ENCODE measurements at places on chromosomes 3 and 15.

- no peak overlapping the region for H3K27ac ChIP-seq
- no peak overlapping the region for H3K4me3 ChIP-seq
- no peak for DNase-seq
- peaks cover 11% of the 10 kb centered on the region for H3K4me1 ChIP-seq
These were observed 16.9 kb upstream of the CORO2B start for GRCh38 chr15:68561901-68562300.

GRCh38 chr3:150721285-150722130 is 17.8 kb upstream of the ERICH6 start:
- no peaks in the 10 kb centered on the region for H3K36me3 ChIP-seq
- no peaks in the 10 kb centered on the region for H3K4me1 ChIP-seq
- H3K27me3 ChIP-seq: no peaks in the 10 kb centered on the region
- DNase-seq: no peak
- H3K4me3 ChIP-seq: no peak overlapping the region
- H3K27ac ChIP-seq: no peak overlapping the region

DNA sequence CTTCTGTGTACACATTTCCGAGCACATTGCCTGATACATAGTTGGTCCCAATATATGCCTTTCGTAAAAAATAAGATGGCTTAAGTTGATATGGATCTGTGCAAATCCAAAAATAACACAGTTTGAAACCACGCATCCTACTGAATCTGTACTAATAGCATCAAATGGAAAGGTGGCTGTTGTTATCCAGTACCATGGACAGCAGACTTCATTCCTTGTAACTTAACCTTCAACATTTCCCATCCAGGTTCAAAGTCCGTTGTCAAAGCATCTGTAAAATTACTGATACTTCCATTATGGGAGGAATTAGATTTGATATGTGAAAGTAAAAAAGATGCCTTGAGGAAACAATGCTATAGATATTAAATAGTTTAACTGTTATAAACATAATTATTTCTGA is 65.5 kb upstream of the C3orf49 start:
- DNase-seq: no peak
- H3K27ac ChIP-seq: no peak overlapping the region
- no peaks in the 10 kb centered on the region for H3K36me3 ChIP-seq
- H3K27me3 ChIP-seq: no peaks in the 10 kb centered on the region

- no peaks in the 10 kb centered on the region for H3K4me1 ChIP-seq
- H3K27ac ChIP-seq: no peak overlapping the region
- H3K27me3 ChIP-seq: no peaks in the 10 kb centered on the region
- no peaks in the 10 kb centered on the region for H3K36me3 ChIP-seq
These were observed 93.0 kb downstream of the HHLA2 start for GRCh38 chr3:108389372-108389771.

GRCh38 chr3:48575366-48575765 is 11.8 kb upstream of the UCN2 start:
- no peak overlapping the region for H3K4me3 ChIP-seq
- H3K4me1 ChIP-seq: no peaks in the 10 kb centered on the region
- no peak overlapping the region for H3K27ac ChIP-seq

DNA sequence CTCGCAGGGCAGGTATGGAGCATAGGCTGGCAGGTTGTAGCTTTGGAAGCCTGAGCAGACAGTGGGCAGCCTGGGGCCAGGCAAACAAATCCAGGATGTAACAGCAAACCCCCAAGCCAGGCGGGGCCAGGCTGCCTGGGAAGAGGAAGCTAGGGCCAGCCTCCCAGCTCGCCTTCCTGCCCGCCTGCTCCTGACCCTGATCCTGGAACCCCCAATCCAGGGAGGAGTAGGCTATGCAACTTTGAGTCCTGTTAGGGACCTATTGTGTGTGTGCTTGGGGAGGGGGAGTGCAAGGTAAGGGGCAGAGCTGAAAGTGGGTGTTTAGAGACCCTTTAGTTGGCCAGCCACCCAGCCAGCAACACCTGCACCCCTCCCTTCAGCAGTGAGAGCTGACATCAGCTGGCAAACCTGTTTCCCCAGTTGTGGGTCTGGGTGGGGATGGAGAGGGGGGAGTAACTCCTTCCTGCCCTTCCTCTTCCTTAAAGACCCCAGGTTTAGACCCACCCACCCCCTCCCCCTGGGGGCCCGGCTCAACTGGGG is 2.5 kb downstream of the NBEAL2 start:
- no peak for DNase-seq
- H3K36me3 ChIP-seq: no peaks in the 10 kb centered on the region
- H3K27me3 ChIP-seq: no peaks in the 10 kb centered on the region
- H3K4me1 ChIP-seq: peaks cover 81% of the 10 kb centered on the region
- no peak overlapping the region for H3K4me3 ChIP-seq

GRCh38 chr15:36005542-36005941 is 459.6 kb upstream of the DPH6 start:
- no peaks in the 10 kb centered on the region for H3K27me3 ChIP-seq
- H3K27ac ChIP-seq: no peak overlapping the region
- no peaks in the 10 kb centered on the region for H3K4me1 ChIP-seq
- no peak overlapping the region for H3K4me3 ChIP-seq
- no peak for DNase-seq

DNA sequence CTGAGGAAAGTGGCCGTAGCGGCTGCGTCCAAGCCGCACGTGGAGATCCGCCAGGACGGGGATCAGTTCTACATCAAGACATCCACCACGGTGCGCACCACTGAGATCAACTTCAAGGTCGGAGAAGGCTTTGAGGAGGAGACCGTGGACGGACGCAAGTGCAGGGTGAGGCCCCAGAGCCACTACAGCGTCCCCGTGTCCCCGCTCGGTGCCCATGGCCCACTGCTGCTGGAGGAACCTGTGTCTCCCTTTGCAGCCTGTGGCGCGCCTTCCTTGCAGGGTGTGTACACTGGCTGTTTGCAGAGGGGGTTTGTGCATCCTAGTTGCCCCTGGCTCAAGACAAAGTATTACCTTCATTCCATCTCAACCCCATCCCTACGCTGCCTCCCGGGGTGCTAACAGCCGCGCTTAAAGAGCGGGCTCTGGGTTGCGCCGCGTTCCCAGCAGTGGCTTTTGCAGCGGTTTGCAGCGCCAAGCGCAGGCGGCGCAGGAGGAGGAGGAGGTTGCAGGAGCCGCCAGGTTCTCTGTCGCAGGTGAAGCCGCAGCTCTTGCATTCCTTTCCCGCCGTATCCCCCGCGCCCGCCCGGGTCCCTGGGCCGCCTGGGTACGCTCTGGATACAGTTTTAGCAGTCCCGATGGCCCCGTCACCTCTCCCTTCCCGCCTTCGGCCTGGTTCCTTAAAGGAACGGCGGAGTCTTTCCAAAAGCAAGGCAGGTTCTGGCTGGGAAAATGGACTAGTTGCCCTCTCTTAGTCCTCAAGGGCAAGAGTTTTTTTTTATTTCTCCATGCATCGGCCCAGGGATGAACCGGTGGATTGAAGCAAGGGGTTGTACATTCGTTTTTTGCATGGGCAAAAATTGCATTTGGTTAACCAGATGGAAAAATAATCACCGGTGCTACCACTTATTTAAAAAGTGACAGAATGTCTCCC is 1.2 kb downstream of the CRABP1 start:
- H3K27me3 ChIP-seq: peaks cover 20% of the 10 kb centered on the region
- H3K36me3 ChIP-seq: no peaks in the 10 kb centered on the region
- H3K4me1 ChIP-seq: no peaks in the 10 kb centered on the region
- H3K27ac ChIP-seq: no peak overlapping the region
- H3K4me3 ChIP-seq: no peak overlapping the region

DNA sequence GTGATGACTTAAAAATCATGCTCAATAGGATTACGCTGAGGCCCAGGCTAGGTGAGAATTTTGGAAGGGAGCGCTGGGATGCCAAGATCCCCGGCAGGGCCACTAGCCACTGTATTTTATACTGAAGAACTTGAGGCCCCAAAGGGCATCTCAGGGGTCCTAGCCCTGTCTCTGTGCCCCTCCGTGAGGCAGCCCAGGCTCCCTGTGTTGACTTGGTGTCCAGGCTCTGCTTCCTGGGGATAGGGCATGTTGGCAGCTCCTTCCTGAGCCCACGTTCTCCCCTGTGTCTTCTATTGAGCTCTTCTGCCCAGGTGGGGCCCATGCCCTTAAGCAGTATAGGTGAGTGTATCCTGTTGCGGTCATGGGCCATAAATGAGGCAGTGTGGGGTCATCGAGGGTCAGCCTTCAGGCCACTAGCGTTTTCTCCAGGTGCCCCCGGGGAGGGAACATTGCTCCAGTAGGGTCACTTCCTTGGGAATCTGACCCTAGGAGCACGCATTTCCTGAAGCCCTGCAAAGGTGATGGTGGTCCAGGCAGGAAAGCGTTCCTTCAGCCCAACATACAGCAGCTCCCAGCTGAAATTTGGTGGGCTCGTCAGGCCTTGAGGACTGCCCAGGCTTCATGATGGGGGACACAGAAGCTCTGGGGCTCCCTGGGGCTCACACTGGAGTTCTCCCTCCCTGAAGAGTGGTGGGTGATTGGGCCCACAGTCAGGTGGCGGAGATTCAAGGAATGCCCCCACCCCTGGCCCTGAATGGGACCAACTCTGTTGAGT is 189.4 kb downstream of the UBE3A start:
- no peak for DNase-seq
- H3K27ac ChIP-seq: no peak overlapping the region
- no peaks in the 10 kb centered on the region for H3K36me3 ChIP-seq
- no peaks in the 10 kb centered on the region for H3K4me1 ChIP-seq
- no peak overlapping the region for H3K4me3 ChIP-seq

GRCh38 chr3:63751459-63751858 is 67.6 kb upstream of the C3orf49 start:
- no peaks in the 10 kb centered on the region for H3K27me3 ChIP-seq
- H3K4me3 ChIP-seq: no peak overlapping the region
- no peak overlapping the region for H3K27ac ChIP-seq
- DNase-seq: no peak
- H3K4me1 ChIP-seq: no peaks in the 10 kb centered on the region

DNA sequence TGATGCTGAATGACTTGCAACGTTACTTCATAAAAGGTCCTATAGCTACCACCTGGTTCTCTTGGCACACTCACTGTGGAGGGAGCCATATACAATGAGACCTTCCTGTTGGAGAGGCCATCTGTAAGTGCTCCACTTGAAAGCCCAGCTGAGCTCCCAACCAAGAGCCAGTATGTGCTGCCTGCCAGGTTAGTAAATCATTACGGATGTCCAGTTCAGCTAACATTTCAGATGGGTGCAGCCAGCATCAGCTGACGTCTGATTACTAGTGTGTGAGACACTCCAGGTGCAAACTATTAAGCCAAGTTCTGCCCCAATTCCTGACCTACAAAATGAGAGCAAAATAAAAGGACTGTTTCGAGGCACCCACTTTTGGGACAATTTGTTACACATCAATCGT is 274.4 kb upstream of the ROBO2 start:
- H3K4me1 ChIP-seq: no peaks in the 10 kb centered on the region
- H3K36me3 ChIP-seq: no peaks in the 10 kb centered on the region
- H3K4me3 ChIP-seq: no peak overlapping the region
- H3K27me3 ChIP-seq: no peaks in the 10 kb centered on the region
- no peak for DNase-seq
- no peak overlapping the region for H3K27ac ChIP-seq

GRCh38 chr3:74722211-74722610 is 107.8 kb upstream of the CNTN3 start:
- H3K27ac ChIP-seq: no peak overlapping the region
- no peaks in the 10 kb centered on the region for H3K36me3 ChIP-seq
- no peak for DNase-seq

DNA sequence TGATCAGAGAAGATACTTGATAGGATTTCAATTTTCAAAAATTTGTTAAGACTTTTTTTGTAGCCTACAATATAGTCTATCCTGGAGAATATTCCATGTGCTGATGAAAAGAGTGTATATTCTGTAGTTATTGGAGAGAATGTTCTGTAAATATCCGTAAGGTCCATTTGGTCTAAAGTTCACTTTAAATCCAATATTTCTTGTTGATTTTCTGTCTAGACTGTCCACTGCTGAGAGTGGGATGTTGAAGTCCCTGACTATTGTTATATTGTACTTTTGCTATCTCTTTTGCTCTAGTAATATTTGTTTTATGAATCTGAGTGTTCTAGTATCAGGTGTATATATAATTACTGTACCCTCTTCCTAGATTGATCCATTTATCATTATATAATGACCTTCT is 406.2 kb upstream of the CNTN4 start:
- H3K27me3 ChIP-seq: no peaks in the 10 kb centered on the region
- no peaks in the 10 kb centered on the region for H3K4me1 ChIP-seq
- DNase-seq: no peak
- H3K27ac ChIP-seq: no peak overlapping the region
- H3K4me3 ChIP-seq: no peak overlapping the region

DNA sequence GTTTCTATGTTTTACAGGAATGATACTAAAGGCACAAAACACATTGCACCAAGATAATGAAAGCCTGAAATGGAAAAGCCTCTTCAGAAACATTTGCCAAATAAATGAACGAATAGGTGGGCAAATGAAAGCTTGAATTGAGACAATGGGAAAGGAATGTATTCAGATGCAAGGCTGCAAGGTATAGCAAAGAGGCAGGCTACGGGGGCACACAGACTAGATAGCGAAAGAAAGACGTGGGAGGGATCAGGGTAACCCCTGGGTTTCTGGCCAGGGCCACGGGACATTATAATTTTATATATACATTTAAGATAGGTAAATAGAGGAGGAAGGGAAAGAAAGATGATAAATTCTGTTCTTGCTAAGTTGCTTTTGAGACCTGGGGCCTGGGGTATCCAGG is 95.9 kb upstream of the NLGN1 start:
- DNase-seq: no peak
- no peaks in the 10 kb centered on the region for H3K4me1 ChIP-seq
- no peaks in the 10 kb centered on the region for H3K27me3 ChIP-seq
- H3K27ac ChIP-seq: no peak overlapping the region

DNA sequence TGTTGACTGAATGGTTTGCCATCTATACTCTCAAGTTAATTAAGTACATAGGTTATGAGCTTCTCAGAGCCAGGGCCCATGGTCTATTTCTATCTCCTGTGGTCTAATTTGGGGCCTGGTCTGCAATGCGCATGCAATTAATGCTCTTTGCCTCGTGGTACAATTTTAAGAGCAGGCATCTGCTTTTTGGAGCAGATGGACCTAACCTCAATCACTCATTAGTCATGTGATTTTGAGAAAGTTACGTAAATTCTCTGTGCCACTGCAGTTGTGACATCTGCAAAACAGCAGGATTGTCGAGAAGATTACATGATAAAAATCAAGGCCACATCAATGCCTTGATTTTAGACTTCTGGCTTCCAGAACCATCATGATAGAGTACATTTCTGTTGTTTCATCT is 543.7 kb upstream of the ADAMTS9 start:
- H3K27me3 ChIP-seq: no peaks in the 10 kb centered on the region
- H3K4me3 ChIP-seq: no peak overlapping the region
- no peak overlapping the region for H3K27ac ChIP-seq
- no peaks in the 10 kb centered on the region for H3K4me1 ChIP-seq
- no peak for DNase-seq
- no peaks in the 10 kb centered on the region for H3K36me3 ChIP-seq

- DNase-seq: no peak
- no peaks in the 10 kb centered on the region for H3K27me3 ChIP-seq
- no peaks in the 10 kb centered on the region for H3K36me3 ChIP-seq
These were observed 61.9 kb upstream of the STXBP5L start for GRCh38 chr3:120846073-120846472.

GRCh38 chr3:55292360-55292759 is 194.7 kb downstream of the WNT5A start:
- no peaks in the 10 kb centered on the region for H3K27me3 ChIP-seq
- H3K4me1 ChIP-seq: no peaks in the 10 kb centered on the region
- no peak overlapping the region for H3K4me3 ChIP-seq
- no peaks in the 10 kb centered on the region for H3K36me3 ChIP-seq
- no peak for DNase-seq

Measured in CD8-positive, alpha-beta memory T cell (primary cell).